ENCODE measurements at places on chromosomes 12 and 14. TPM values are rescaled to one million over a fixed set of nuclear protein-coding genes. Genes with fewer than 3 reads are reported as not detected.

- no peaks in the 10 kb centered on the region for H3K4me1 ChIP-seq
- H3K36me3 ChIP-seq, result peaks cover 4% of the 10 kb centered on the region
- no peak overlapping the region for H3K4me3 ChIP-seq
- H3K27me3 ChIP-seq, result peaks cover 16% of the 10 kb centered on the region
- no peak overlapping the region for H3K27ac ChIP-seq
Measured at GRCh38 chr12:132475304-132476037, 14.5 kb upstream of the FBRSL1 start.

- peaks cover 10% of the 10 kb centered on the region for H3K27me3 ChIP-seq
- peak overlapping the region; percentile 85 for H3K4me3 ChIP-seq
Measured at GRCh38 chr14:20630340-20631022, 11.0 kb downstream of the OR6S1 start.

GRCh38 chr14:103294091-103294490, 39.9 kb upstream of the EIF5 start:
- peaks cover 18% of the 10 kb centered on the region for H3K27me3 ChIP-seq
- no peak overlapping the region for H3K4me3 ChIP-seq
- no peak overlapping the region for H3K27ac ChIP-seq
- H3K36me3 ChIP-seq, result no peaks in the 10 kb centered on the region
- DNase-seq, result no peak

RAB2B gene
- 20.6 TPM for total RNA-seq

GDF3 gene
- total RNA-seq, result not detected

REC8 gene
- 2.9 TPM for total RNA-seq

- no peak for DNase-seq
- H3K27me3 ChIP-seq, result no peaks in the 10 kb centered on the region
- H3K4me3 ChIP-seq, result no peak overlapping the region
- no peaks in the 10 kb centered on the region for H3K36me3 ChIP-seq
Measured at GRCh38 chr14:57136669-57137328, 131.9 kb downstream of the EXOC5 start.

RCOR1 gene
- 25.2 TPM for total RNA-seq

POLE2 gene
- 4.1 TPM for total RNA-seq

DNA sequence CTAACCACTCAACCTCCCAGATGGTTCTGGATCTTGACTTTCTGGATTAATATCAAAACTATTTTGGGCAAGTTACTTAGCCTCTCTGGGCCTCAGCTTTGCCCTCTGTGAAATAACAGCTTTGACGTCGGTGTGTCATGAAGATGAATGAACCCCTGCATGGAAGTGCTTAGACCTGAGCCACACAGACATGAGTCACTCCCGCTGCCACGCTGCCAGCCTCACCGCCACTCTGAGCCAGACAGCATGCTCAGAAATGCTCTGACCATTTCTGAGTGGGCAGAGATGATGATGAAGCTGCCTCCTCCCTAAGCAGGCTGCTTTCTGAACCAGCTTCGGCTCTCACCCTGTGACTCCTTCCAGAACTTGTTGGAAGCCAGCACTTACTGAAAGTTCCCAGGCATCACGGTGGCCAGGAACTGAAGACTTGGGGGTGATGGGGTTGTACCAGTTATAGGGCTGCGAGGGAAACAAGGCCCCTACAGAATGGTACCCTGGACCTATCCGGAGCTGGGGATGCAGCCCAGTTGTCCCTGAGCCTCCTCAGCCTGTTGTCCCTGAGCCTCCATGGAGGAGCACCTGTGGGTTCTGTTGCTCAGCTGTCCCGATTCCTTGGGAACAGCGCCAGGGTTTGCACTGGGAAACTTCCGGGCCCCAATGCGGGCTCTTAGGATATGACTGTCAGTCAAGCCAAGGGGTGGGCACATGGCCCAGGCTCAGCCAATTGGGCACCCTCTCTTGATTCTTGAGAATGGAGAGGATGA, 2.0 kb upstream of the CCDC197 start:
- H3K27ac ChIP-seq, result peak overlapping the region; percentile 69
- peaks cover 15% of the 10 kb centered on the region for H3K4me1 ChIP-seq
- DNase-seq, result peak; percentile 71
- H3K27me3 ChIP-seq, result peaks cover 12% of the 10 kb centered on the region
- H3K36me3 ChIP-seq, result no peaks in the 10 kb centered on the region

ANP32D gene
- total RNA-seq, result not detected

DNA sequence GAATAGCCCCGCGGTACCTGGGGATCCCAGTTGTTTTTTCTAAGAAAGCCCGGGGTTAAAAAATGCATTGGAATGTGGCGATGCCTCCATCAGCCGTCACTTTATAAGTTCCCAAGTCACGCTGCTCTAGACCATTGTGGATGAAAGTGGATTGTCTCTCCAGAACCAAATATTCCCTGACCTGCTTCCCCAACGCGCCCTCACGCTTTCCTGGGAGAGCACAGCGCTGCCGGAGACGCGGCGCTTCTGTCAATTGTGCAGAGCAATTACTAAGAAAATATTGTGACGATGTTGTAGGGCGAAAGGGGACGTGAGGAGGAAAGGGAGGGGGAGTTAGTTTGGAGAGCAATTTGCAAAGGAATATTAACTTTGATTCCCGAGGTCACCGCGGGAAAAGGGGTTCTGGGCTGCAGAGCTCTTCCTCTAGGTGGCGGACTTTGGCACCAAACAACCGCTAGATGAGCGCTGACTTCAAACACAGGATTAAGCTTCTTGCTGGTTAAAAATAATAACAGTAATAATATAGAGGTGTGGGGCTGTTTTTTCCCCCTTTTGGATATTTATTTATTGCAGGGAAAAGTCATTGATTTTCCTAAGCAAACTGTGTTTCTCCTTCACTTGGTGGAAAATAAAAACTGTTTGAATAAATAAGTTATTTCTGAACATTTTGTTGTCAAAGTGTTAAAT, 9.6 kb upstream of the FOXG1 start:
- peaks cover 64% of the 10 kb centered on the region for H3K4me1 ChIP-seq
- H3K27ac ChIP-seq, result no peak overlapping the region
- peaks cover 56% of the 10 kb centered on the region for H3K27me3 ChIP-seq
- DNase-seq, result peak; percentile 33
- H3K36me3 ChIP-seq, result no peaks in the 10 kb centered on the region
- H3K4me3 ChIP-seq, result peak overlapping the region; percentile 68

- no peak overlapping the region for H3K4me3 ChIP-seq
- no peak overlapping the region for H3K27ac ChIP-seq
- no peaks in the 10 kb centered on the region for H3K36me3 ChIP-seq
- H3K4me1 ChIP-seq, result no peaks in the 10 kb centered on the region
- DNase-seq, result no peak
Measured at GRCh38 chr14:81655423-81656314, 122.0 kb upstream of the SEL1L start.

DNA sequence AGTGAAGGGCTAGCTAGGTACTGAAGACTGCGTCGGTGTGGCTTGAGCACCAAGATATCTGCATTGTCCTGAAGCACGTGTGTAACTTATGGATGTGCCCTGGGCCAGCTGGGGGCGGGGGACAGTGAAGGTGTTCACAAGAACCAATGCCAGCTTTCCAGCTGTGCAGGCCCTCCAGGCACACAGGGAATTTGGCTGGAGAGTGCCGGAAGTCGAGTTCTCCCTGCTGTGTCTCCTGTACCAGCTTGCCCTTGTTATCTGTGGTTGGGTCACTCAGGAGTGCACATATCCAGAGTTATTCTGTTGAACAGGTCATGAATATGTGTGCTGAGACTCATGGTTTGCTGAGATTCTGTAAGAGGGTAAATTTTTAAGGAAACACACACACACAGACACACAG, 75.9 kb upstream of the CRY1 start:
- no peak overlapping the region for H3K4me3 ChIP-seq
- H3K27ac ChIP-seq, result no peak overlapping the region
- no peak for DNase-seq

- peak overlapping the region; percentile 77 for H3K27ac ChIP-seq
- peak; percentile 71 for DNase-seq
- H3K36me3 ChIP-seq, result no peaks in the 10 kb centered on the region
- H3K4me3 ChIP-seq, result peak overlapping the region; percentile 31
- H3K4me1 ChIP-seq, result peaks cover 63% of the 10 kb centered on the region
- H3K27me3 ChIP-seq, result peaks cover 1% of the 10 kb centered on the region
Measured at GRCh38 chr12:52971679-52972329, 22.9 kb downstream of the KRT18 start.

DNA sequence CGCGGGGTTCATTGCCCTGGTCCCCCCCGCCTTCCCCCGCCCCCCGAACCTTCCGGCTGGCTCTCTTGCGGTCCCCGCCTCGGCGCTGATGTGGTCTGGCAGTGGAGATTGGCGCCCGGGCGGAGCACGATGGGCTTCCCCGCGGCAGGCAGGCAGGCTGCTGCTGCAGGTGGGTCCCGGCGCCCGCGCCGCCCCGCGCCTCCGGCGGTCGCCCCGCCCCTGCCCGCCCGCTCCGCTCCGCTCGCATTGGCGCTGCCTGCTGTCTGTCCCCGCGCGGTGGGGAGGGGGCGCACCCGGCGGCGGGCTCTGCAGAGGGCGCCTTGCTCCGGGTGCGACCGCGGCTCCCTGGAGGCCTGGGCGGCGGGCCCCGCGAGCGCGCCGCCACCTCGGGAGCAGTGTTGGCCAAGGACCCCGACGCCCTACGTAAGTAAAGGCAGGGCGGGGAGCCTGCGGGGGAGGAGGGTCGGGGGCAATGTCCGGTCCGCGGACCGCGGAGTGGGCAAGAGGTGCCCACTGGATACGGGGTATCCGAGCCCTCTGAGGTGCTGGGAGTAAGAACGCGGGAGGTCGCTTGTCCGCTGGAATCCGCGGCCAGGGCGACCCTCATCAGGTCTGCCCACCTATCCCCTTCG, at the start of gene AKAP5:
Gene AKAP5 (plus strand): TSS at position 309 of the 632 bp plus-strand sequence. CDS start 2,896 bp downstream, outside the sequence.
- peak within 1 kb of the TSS; percentile 90 for H3K4me3 ChIP-seq
- no peaks in the 10 kb centered on the region for H3K27me3 ChIP-seq
- H3K36me3 ChIP-seq, result peaks cover 3% of the 10 kb centered on the region
- peak within 1 kb of the TSS; percentile 46 for H3K27ac ChIP-seq

FKBP4 gene
- 71.8 TPM for total RNA-seq

RTL1 gene
- not detected for total RNA-seq

- H3K36me3 ChIP-seq, result no peaks in the 10 kb centered on the region
- H3K4me3 ChIP-seq, result no peak overlapping the region
- peaks cover 24% of the 10 kb centered on the region for H3K27me3 ChIP-seq
- H3K27ac ChIP-seq, result no peak overlapping the region
- no peak for DNase-seq
Measured at GRCh38 chr12:113067987-113068935, 11.7 kb downstream of the DTX1 start.

All from HFFc6 (cell line).